Cerebellar nuclear complex (tissue), 1 donor: ENCODE measurements at places on chromosomes 7 and 10.

GRCh38 chr10:87846023-87846422 lies 17.3 kb downstream of the KLLN start:
- no peak for DNase-seq

DNA sequence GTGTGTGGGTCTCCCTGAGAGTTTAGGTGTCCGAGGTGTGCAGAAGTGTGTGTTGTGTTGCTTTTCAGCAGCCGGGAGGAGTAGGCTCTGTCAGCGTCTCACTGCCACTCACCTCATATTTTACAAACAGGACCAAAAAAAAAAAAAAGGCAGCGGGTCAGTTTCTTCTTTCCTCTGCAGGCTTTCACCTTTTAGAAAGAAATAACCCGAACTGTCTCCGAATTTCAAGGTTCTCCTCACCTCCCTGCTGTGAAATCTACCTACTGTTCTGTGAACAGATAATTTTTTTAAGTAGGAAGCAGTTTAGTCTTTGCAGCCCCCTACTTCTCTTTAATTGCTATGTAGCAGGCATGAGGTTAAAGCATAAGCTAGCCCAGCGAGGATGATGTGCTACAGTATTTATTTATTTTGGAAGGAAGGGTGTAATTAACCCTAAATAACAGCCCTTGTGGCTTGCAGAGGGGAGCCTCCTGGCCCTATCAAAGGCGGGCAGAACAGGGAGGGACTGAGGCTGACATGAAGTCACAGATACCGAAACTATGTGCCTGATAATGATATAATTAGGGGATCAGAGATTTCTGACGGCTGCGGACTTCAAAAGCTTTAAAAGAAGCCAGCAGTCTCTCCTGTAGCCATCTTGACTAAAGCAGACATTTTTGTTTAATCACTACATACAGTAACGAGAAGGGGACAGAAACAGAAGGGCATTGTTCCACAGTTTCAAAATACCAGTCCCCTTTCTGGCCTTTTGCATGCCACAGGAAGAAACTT lies 1.6 kb downstream of the BAMBI start:
- no peak for DNase-seq

GRCh38 chr10:79184145-79184625 lies 115.4 kb downstream of the ZMIZ1 start:
- DNase-seq, result no peak

DNA sequence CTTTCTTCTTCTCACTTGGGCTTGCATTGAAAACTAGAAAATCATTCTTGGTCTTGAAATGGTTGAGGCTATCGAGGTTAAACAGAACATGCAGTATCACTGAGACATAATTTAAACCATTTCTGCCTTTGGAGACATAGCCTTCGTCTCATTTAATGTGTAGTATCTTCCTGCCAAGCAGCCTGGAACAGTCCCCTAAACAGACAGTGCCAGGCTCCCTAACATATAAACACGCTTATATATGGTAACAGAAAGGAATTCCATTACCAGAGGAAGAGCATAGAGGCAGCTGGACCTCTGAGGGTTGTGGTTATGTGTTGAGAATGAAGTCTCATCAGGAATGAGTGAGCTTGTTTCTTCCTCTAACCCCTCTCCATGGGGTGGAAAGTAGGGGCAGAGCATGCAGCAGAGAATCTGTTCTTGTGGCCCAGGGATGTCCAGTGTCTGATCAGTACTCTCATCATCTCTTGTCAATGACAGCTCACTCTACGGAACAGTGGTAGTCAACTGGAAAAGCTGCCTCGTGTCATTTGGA lies 11.2 kb downstream of the CACNB2 start:
- DNase-seq, result no peak

DNA sequence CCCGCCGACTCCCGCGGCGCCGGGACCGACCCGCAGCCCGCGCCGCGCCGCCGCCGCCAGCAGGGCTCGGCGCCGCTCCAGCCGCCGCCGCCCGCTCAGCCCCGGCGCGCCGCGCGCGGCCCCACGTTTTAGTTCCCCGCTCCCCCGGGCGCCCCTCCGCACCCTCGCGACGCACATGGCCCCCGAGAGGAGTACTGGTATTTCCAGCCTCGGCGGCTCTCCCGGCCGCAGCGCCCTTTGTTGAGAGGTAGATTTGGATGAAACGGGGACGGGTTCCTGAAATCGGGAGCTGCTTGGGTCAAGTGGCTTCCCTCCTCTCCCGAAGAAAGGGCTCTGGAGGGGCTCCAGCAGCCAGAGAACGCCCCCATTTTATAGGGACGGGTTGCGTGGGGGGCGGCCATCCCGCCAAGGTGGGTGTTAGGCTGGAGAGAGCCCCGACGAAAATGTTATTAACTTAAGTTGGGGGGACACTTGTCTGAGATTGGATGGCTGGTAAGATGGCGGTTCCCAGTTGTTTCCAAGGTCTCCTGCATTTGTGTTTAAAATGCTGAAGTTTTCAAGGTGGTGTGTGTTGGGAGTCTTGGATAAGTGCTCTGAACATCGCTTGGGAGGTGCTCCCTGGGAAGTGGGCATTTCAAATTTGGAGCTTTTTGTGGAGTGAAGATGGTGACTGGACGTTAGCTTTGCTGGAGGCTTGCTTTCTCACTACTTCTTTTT lies 1.2 kb downstream of the BMI1 start:
- DNase-seq, result no peak

- DNase-seq, result no peak
Measured at GRCh38 chr7:158950914-158951635, 94.7 kb downstream of the DYNC2I1 start.

DNA sequence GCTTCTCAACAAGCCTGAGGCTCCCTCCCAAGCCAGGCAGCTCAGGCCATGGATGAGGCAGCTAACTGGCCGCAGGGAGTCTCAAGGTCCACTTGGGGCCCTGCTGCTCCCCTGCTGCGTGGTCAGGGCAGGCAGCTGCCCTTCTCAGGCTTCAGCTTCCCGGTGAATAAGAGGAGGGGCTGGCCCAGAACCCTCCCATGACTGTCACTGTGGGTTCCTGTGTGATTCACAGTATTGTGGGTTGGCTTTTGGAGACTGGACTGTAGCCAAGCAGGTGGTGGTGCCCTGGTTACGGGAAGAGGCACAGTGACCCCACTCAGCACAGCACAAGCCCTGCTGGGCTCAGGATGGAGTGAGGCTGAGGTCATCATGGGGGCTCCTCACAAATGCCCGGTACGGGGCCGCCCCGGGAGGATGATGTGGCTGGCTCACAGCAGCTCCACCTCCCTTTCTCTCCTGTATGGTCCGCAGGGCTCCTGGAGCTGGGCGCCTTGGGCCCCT lies 189.8 kb downstream of the HECW1 start:
- no peak for DNase-seq

- no peak for DNase-seq
Measured at GRCh38 chr10:33132626-33133025, 174.6 kb upstream of the ITGB1 start.

DNA sequence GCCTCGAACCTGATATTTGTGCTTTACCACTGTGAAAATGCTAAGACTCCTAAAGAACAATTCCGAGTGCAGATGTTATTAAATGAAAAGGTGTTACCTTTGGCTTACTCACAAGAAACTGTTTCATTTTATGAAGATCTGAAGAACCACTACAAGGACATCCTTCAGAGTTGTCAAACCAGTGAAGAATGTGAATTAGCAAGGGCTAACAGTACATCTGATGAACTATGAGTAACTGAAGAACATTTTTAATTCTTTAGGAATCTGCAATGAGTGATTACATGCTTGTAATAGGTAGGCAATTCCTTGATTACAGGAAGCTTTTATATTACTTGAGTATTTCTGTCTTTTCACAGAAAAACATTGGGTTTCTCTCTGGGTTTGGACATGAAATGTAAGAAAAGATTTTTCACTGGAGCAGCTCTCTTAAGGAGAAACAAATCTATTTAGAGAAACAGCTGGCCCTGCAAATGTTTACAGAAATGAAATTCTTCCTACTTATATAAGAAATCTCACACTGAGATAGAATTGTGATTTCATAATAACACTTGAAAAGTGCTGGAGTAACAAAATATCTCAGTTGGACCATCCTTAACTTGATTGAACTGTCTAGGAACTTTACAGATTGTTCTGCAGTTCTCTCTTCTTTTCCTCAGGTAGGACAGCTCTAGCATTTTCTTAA lies 47.7 kb downstream of the MINPP1 start:
- no peak for DNase-seq

DNA sequence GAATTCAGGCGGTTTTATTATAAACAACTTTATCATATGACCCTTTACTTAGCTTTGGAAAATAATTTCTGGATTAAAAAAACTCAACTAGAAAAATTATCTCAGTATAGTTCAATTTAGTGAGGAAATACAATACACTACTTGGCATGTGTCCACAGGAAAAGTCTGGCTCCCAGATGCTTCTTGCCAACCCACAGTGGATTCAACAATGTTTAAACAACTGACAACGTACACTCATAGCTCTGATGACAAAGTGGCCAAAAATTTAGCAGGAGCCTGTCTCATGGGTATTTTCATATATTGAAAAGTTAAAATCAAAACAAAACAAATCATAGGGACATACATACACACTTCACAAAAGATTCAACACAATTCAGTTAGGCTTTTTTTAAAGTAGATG lies 158.8 kb downstream of the SKAP2 start:
- no peak for DNase-seq

- DNase-seq, result no peak
Measured at GRCh38 chr10:122882766-122883165, 3.4 kb upstream of the FAM24B start.

GRCh38 chr10:116045366-116046356 lies 227.3 kb downstream of the GFRA1 start:
- DNase-seq, result no peak

- DNase-seq, result no peak
Measured at GRCh38 chr7:44150466-44150832, 9.3 kb upstream of the MYL7 start.

DNA sequence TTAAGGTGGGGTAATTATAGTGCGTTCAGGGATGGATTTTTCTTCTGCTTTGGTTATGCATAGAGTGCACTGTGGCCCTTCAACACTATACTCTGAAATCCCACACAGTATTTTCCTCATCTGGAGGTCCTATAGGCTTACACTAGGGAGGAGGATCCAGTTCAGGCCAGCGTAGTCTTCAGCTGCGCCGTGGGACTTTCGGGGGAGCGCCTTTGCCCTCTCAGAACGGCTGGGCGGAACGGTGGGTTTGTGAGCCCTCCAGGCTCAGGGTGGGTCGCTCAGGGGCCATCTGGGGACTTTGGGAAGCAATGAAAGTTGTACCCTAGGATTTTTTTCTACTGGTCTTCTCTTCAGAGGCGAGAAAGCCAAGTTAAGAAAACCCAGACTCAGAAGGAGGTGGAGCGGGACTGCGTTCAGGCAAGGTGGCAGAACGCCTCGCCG lies 652 bp upstream of the VPS26A start:
- no peak for DNase-seq

DNA sequence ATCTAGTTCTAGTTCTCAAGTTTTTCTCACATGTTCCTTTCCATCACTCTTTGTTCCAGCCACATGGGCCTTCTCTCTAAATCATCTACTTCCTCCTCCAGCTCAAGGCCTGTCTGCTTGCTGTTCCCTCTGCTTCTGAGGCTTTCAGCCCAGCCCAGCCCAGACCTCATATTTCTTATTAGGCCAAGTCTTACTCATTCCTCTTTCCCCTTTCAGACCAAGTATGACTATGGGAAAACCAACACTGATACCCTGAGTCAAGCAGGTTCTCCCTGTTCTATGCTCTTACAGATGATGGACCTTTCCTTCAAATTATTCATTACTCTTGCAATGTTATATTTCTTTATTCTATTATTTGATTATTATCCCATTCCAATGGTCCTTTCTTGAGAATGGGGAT lies 80.3 kb upstream of the SEM1 start:
- DNase-seq, result no peak

DNA sequence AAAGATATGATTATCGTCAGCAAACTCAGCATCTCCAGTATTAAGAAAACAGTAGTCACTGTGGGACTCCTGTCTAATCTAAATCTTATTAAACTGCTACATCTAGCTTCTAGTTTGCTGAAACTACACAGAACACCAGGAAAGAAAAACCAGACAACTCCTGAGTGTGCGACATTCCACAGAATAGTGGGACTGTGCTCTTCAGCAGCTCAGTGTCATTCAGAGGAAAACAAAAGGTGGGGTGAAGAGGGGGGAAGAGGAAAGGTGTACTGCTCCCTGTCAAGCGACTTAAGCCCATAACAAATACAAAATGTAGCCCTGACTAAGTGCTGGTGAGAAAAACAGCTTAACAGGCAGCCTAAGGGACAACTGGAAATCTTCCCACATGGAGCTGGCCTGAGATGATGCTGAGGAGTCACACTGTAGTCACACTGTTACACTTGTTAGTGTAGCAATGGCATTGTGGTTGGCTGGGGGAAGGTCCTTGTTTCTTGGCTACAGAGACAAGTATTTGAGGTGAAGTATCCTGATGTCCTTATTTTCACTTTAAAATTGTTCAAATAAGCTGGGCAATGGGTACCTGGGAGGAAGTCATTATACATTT lies 135.5 kb downstream of the USP6NL start:
- no peak for DNase-seq

DNA sequence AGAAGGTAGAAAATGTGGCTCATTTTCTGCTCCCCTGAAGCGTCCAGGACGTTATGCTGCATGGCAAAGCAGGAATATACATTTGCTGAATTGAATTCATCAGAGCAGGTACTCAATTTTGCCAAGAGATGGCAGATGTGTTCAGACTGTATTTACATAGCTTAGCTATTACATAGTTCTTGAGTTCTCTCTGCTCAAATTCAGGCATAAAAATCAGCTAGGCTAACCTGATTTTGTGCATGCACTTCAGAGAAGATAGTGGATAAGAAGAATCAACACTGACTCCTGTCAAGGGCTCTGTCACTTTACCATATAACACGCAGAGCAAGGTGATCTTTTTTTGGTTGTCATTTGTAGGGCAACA lies 209.2 kb upstream of the FAM3C start:
- no peak for DNase-seq

GRCh38 chr10:13327534-13327933 lies 20.6 kb downstream of the SEPHS1 start:
- DNase-seq, result no peak
